ENCODE measurements at places on chromosomes 16 and 17.

DNA sequence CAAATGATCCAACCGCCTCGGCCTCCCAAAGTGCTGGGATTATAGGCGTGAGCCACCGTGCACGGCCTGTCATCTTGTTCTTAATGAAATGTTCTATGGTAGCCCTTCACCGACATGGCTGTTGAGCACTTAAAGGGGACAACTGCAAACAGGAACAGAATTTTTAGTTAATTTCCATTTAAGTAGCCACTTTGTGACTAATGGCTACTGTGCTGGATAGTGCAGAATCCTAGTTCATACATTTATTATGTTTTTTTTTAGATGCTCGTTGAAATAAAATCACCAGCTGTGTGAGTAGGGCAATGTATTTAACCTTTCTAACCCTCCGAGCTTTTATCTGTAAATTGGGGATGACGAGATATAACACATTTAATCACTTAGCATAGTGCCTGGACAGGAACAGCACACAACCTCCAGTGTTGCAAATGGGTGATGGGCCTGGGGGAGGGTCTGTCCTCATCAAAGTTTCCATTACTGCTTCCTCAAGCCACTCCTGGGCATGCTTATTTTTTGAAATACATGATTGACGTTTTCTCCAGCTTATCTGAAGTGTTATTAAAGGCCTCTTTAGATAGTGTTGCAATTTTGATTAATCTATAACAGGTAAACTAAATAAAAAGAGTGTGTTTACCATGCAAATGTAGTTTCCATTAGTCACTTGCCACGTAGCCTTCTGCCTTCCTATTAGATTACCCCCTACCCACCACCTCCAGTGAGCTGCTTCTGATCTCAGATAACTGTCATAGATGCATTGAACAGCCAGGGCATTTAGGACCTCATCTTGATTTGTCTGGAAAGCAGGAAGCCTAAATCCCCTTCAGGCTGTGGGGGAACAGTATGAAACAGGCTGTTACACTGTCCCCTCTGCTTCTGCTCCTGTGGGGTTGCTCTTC lies 42.5 kb upstream of the TANC2 start:
- DNase-seq = no peak

DNA sequence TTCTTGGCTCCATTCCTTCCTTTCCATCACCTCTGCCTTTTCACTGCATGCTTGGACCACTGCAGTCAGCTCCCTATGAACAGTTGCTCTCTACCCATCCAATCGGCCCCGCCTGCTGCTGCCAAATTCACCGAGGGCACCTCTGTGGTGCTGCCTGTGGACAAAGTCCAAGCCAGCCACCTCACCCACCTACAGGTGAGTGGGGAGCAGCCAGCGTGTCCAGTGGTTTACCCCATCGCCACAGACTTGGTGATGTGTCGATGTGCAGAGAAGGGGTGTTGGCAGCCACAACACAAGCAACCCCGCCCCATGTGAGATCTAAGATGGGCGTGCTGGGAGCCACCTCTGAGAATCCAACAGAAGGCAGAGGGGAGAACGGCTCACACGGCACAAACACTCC lies 43.7 kb upstream of the STH start:
- DNase-seq = no peak

- DNase-seq = no peak
Observed at GRCh38 chr16:81881228-81881627, 102.1 kb downstream of the PLCG2 start.

DNA sequence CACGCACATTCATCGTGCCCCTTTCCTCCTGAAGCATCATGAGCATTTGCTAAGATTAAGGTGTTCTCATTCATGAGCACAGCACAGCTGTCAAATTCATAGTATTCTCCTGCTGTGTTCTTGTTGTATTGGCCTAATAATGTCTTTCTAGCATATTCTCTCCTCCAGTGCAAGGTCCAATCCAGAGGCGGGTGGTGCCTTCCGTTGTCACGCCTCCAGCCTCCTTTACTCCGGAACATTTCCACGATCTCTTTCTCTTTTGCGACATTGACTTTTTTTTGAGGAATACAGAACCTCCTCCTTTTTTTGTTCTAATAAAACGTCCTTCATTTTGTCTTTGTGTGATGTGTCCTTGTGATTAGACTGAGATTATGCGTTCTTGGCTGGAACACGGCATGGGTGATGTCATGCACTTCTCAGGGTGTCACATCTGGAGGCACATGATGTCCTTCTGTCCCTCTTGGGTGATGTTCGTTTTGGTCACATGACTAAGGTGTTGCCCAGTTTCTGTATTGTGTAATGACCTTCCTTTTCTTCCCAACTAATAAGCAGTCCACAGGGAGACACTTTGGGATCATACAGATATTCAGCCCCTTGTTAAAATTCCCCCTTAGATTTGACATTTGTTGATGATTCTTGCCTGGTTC lies 66.3 kb downstream of the CLEC16A start:
- no peak for DNase-seq

DNA sequence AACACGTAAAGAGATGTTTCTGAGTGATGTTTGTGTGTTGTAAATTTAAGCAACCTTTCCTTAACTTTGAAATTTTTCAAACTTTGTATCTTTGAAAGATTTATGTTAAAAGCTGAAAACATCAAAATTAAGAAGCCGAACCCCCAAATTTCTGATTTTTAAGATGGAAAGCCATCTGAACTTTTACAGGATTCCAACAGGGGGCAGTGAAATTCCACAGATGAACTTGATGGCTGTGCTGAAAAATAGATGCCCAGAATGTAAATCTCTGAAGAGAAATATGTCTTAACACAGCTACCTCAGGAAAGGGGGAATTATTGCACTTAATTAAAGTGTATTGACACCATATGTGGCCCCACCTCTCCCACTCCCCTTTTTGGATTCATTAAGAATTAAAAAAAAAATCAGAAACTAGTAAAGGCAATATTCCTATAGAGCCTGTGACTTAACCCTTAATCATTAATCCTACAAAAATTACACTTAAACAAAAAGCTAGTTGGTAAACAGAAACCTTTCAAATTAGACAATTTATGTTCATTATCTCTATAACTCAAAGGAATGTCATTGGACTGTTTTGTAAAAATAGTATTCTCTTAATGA lies 597.9 kb downstream of the KCNJ2 start:
- no peak for DNase-seq

DNA sequence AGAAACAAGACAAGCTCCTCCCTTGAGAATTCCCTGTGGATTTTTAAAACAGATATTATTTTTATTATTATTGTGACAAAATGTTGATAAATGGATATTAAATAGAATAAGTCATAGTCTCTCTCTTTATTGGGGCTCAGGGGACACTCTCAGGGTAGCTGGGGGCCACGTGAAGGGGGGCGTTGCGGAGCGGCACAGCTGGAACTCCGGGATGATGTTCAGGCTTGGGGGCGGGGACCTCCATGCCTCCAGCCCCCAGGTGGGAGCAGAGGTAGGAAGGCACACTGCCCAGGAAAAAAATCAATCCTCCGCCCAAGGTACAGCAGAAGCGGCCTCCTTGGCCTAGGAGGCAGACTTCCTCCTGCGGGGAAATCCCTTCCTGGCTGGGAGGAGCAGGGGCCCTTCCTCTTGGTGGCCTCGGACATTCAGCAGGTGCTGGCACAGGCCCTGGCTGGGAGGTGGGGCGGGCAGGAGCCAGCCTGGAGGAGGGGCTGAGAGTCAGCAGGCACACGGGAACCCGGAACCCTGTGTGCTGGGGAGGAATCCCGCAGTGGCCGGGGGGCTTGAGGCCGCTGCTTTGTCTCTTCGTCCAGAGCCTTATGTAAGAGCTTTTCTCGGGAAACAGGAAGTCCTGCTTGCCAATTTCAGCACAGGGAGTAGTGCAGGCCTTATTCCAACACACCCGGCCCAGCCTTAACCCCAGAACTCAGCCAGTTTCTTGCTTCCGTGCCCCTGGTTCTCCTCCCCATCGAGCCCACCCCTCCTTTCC lies 591 bp upstream of the TNFSF13 start:
- DNase-seq = no peak

DNA sequence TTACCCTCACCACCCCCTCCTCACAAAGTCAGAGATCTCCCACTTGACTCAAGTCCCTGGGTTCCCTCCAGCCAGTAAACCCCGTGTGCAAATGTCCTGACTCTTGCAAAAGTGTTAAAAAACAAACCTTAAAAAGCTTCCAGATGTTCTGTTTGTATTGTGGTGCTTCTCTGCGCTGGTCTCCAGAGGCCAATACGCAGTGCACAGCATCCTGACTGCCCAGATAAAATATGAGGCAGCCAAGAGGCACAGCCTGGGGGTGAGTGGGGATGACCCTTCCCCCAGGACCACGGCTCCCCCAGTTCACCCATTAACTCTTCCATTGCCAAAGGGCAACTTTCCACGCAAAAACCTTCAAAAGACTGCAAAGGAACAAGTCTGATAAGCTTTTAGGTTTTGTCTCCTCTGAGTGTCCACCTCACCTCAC lies 291.8 kb downstream of the SOX9 start:
- DNase-seq = no peak

DNA sequence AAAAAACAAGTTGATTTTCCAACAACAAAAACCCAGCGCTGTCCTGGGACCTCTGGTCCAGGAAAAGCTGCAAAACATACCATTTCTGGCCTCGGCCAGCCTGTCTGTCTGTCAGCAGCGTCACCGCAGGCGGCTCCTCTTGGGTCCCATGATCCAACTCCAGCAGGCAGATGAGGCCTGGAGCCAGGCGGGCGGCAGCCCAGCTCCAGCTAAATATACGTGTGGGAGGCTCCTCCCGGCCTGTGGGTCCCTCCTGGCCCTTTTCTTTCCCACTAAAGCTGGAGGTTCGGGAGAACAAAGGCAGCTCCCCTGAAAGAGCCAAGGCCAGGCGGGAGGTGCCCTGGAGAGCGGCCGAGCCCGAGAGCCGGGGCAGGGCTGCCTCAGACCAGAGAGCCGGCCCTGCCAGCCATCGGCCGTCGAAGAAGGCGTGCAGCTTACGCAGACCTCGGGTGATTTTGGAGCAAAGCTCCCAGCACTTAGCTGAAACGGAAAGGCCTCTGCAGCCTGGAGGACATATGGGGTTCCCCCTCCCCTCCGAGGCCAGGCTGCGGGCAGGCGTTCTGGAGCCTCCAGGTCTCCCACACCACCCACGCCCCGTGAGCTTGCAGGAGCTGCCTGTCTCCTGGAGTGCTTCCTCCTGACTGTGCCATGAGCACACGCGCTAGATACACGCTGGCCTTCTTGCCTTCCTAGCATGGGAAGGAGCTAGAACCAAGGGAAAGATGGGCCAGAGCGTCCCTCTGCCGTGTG lies 19.9 kb upstream of the JPH3 start:
- no peak for DNase-seq

- DNase-seq = no peak
Observed at GRCh38 chr17:78096093-78096492, 32.5 kb downstream of the TMC6 start.

- DNase-seq = no peak
Observed at GRCh38 chr17:27396045-27396444, 60.2 kb upstream of the KSR1 start.

DNA sequence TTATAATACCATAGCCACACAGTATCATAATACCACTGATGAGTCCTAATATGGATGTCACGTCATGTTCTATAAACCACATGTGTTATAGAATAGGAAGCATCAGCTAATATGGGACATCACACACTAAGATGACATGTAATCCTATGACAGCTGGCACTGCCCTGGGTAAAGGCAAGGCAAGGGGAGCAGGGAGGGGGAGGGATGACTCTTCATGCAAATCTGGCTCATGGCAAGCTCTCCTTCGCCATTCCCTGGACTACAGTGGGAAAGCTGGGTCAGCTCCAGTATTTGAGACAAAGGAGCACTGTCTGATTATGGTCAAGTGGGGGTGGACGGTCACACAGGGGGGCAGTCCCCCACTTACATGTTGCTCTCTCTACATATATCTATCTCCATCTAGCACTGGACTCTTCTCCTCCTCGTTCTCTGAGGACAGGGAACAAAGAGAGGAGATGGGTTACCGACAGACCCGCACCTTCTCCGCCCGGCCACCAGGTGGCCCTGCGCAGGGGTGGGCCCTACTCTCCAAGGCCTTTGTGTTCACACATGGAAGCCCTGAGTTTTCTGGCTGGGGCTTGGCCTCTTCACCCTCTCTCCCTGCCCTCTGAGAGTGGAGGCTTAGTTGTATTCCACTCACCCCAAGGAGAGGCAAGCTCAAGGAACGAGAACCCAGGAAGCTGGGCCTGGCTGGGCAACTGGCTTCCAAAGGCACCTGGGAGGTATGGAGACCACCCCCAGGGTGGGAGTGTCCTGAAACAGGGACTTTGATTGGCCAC lies 23.4 kb upstream of the MPO start:
- no peak for DNase-seq
